ENCODE measurements at places on chromosomes 1 and 21.

DNA sequence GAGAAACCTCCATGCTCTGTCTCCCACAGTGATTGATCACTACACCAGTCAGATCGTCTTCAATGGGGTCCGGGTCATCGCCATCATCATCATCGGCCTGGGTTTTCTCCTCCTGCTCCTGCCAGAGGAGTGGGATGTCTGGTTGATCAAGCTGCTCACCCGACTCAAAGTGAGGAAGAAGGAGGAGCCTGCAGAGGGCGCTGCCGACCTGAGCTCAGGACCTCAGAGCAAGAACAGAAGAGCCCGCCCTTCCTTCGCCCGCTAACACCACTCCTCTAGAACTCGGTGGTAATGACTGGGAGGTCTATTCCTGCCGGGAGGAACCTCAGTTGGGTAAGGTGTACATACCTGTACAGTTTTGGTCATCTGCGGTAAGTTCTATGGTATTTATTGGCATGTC, 50.3 kb upstream of the COA6 start:
- no peak for DNase-seq

DNA sequence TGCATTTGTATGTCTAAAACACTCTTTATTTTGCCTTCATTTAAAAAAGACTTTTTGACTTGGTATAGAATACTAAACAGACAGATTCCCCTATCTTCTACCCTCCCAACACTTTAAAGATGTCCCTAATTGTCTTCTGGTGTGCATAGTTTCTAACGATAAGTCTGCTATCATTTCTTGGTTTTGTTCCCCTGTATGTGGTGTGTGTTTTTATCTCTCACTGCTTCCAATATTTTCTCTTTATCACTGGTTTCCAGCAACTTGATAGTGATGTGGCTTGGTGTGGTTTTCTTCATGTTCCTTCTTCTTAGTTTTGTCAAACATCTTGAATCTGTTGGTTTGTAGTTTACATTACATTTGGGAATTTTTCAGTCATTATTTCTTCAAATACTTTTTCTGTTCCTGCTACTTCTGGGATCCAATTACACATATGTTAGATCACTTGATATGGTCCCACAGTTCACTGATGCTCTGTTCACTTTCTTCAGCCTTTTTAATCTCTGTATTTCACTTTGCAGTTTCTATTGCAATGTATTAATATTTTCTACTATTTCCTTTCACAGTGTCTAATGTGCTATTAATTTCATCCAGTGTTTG, 23.2 kb downstream of the F5 start:
- DNase-seq = no peak

DNA sequence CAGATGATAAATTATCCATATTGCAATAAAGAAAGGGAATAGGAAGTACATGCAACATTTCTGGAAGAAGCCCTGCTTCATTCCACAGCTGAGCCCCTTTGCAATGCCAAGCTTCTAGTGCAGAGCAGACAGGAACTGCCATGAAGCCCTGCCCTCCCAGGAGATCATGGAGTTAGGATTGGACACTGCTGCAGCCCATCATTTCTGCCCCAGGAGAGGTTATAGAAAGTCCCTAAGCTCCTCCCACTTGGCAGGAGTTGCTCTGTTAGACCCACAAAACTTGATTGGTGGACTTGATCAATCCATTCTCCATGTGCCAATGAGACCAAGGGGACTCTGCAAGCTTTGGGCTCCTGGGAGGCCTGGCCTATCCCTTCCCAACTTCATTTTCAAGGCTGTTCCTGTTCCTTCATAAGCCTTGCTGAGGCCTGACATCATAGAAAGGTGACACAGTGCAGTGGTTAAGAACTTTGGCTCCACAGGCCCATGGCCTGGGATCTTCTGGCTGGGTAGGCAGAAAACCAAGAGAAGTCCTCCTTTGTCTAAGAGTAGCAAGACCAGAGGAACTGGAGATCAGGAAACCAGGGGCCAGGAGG, 1.3 kb upstream of the LAPTM5 start:
- DNase-seq = no peak

DNA sequence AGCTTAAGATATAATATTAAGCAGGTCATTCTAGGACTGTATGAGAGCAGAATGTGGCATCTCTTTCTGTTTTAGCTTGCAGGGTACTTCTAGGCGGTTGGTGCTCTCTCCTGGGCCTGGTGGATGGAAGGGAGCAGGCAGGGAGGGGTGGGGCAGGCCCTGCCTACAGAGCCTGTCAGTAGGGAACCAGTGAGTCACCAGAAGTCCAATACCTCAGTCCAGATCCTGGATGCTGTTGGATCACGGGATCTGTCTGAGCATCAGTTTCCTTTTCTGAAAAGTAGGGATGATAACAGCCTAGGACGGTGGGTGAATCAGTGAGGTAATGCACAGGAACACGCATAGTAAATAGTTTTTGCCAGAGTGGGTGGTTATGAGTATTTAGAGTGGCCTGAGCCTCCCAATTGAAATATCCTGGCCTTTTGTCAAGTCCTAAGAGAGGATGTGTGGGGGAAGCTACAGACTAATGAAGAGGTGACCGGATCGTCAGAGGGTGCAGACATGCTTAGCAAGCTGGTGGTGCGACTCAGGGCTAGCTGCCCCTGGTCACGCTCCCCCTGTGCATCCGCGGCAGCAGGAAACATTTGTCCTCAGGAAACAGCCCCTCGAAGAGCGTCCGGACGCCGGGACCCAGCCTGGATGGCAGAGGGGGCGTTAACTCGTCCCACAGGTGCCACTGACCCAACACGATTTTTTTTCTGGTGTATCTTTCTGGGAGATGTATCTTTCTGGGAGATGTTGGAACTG, 23.9 kb downstream of the NAV1 start:
- no peak for DNase-seq

DNA sequence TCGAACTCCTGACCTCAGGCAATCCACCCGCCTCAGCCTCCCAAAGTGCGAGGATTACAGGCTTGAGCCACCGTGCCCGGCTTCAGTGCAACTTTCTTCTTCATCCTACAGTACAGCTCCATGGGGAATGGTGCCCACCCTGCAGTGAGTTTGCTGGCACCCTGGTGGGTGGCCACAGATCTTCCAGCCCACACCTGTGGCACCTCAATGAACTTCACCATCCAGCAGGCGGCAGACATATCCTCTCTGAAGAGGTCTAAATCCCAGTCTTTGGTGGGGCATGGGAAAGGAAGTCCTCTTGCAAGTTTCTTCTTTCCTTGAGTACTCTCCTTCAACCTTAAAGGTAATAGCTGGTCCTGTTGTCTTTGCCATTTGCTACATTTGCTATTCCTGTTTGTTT, 18.1 kb upstream of the ZBTB8A start:
- no peak for DNase-seq

- no peak for DNase-seq
Measured at GRCh38 chr1:6850537-6850936, 65.3 kb downstream of the CAMTA1 start.

DNA sequence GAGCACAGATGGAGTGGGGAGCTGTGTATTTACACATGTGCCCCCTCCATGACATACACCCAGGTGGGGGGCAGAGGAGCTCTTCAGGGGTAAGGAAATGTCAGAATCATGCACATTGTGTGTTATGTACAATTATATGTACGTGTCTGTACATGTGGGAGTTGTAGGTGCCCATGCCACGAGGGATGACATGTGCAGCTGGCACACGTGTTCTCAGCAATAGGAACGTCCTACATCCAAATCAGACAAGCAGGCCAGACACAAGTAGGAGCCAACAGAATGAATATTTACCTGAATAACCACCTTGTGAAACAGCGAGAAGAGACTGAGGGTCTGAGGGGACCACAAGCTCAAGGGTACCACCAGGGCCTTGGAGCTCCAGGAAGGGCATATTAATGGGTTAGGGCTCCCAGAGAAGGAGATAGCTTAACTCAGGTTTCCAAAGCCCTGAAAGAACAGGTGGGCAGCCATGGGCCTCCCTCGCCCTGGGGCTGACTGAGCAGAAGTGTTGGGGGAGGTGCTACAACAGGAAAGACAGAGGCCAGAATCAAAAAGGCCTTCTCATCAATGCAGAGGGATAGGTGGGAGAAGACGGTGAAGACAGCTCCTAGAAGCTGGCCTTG, 3.2 kb downstream of the COL16A1 start:
- no peak for DNase-seq

- DNase-seq = no peak
Measured at GRCh38 chr21:20856926-20857325, 141.3 kb upstream of the NCAM2 start.
